ENCODE measurements at places on chromosomes 4 and X.

GRCh38 chr4:102404431-102404969 lies 59.2 kb upstream of the SLC39A8 start:
- no peak for DNase-seq

GRCh38 chr4:186760576-186760975 lies 36.9 kb upstream of the FAT1 start:
- peak; percentile 52 for DNase-seq

GRCh38 chrX:32195611-32196010 lies 1015.7 kb downstream of the DMD start:
- DNase-seq: no peak

- DNase-seq: no peak
Measured at GRCh38 chrX:134241960-134242619, 5.1 kb downstream of the CCDC160 start.

GRCh38 chr4:5191831-5192230 lies 140.6 kb downstream of the STK32B start:
- no peak for DNase-seq

GRCh38 chr4:47482326-47482725 lies 2.7 kb upstream of the ATP10D start:
- peak; percentile 19 for DNase-seq

DNA sequence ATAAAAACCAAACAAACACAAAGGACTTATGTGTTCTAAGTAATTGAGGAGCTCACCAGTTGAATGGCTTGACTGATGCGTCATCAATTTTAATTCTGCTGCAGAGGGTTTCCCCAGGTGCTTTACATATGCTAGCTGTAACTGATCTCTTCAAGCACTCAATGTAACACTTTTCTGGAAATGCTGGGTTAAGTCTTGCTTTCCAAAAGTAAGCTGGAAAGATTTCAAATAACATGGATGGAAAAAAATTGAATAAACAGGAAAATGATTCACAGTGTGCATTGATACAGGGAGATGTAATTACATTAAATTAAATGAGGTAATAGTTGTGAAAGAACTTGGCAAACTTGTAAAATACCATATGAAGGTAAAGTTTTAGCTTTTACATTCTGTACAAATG lies 186.7 kb upstream of the WDFY3 start:
- DNase-seq: no peak

- no peak for DNase-seq
Measured at GRCh38 chr4:175916626-175917351, 104.7 kb upstream of the GPM6A start.

DNA sequence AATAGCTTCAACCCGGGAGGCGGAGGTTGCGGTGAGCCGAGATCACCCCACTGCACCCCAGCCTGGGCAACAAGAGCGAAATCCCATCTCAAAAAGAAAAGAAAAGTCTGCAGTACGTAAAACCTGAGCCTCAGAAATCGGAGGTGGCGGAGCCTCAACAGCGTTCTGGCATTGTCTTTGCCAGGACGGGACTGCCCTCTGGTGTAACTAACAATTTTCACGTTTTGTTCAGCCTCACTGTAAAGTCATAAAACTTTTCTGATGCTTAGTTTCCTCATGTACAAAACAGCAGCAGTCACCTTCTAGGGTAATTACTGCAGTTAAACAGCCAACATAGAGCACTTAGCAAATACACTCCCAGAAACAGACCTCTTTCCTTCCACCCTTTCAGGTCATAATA lies 121.7 kb downstream of the RBM47 start:
- no peak for DNase-seq

DNA sequence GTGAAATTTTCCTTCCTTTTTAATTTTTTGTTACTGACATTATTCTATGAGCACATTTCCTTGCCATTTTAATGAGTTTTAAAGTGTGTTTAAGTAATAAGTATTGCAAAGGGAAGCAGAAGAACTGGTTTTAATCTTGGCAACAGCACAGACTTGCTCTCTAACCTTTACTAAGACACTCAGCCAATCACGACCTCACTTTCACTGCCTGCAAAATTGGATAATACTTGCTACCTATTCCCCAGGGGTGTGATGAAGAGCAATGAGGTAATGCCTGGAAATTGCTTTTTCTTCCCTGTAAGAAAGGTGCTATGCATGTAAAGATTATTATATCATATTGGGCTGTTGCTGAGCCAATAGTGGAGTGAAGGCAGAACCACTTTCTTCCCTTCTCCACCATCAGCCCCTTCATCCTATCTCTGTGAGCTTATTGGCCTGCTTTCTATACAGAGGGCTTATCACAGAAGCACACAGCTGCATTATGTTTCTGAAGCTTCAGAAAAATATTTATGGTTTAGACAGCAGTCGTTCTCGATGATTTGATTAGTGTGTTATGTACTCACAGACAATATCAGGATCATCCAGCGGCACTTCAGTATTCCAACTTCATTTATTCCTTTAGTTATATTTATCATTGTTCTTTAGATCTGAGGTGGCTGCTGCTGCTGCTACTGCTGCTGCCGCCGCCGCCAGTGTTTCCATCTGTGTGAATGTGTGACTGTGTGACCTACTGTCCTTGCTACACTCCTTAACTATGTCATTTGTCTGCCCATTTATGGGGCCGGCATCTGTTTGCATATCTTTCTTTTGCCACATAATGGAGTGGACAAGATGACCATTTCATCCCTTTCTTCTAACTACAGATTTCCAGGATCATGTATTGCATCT lies 255.1 kb downstream of the C4orf33 start:
- no peak for DNase-seq

DNA sequence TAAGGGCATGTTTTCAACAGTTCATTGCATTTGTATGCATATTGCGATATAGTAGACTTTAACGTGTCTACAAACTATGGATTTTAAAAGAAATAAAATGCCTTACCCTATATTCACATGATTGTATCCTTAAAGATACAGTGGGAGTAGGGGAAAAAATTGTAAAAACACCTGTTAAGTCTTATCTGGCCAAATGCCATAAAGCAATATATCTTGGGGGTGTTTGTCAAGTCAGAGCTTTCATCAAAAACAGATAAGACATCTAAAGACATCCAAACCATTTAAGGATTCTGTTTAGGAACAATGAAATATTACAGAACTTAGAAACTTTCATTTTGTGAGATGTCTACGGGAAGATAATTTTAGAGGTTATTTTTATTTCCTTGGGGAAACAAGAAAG lies 152.3 kb downstream of the AASDH start:
- DNase-seq: no peak

DNA sequence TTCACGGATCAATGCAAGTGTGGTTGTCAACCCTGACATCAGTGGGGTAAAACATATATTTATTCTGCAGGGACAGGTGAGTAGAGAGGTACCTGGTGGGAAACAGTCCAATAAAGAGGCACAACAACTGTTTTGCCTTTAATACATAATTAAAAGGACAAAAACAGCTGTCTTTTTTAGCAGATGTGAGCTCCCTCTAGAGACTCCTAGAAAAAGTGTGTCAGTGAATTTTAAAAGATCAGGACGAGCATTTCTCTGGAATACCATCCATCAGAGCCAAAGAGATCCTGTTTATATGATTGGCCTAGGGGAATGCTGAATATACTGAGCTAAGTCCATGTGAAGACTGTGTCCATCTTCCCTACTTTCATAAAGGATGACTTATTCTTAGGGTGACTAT lies 58.3 kb downstream of the TMEM144 start:
- no peak for DNase-seq

DNA sequence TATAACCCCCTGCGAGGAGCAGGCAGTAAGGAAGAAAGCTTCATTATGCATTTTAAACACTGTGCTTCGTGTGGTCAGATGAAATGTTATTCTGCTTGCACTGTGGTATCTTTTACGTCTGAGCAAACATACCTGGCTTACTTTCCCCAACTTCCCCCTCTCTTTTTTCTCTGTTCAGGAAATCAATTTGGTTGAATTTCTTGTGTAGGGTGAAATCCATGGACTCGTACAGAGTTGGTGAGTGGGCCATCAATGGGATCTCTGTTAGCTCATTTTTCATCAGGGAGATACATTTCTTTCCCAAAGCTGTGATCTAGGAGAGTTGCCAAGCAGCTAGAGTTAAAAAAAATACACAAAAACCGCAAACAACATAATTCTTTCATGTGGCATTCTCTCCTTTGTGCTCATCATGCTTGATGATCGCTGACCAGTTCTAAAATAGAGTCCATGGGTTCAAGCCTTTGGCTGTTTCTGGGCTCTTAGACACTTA lies 98.5 kb downstream of the FRAS1 start:
- no peak for DNase-seq

- no peak for DNase-seq
Measured at GRCh38 chr4:145757188-145757587, 77.2 kb downstream of the C4orf51 start.

DNA sequence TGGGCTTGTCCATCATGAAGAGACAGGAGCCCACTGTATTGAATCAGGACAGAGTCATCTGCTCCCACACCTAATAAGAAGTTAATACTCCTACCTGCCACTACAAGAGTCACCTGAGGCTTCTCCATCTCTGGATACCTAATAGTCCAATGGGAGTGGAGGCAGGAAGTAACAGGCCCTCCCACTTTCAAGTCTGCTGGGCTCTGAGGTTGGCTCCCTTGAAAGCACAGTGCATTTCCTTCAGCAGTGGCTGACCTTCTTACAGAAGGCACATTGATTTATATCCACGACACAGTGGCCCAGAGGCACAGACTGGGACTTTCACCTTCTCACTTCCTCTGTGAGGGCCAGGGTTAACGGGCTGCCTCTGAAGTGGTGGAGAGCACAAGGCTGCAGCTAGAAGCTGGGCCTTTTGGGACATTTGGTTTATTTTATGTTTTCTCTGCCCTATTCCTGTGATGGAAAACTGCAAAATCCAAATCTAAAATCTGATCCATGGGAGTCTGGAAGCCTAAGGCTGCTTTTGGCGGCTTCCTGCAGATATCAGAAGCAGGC lies 38.1 kb downstream of the FRG2 start:
- DNase-seq: no peak

- DNase-seq: no peak
Measured at GRCh38 chrX:43357741-43358140, 298.4 kb upstream of the MAOA start.

GRCh38 chr4:156805696-156806095 lies 165.9 kb downstream of the PDGFC start:
- DNase-seq: no peak

DNA sequence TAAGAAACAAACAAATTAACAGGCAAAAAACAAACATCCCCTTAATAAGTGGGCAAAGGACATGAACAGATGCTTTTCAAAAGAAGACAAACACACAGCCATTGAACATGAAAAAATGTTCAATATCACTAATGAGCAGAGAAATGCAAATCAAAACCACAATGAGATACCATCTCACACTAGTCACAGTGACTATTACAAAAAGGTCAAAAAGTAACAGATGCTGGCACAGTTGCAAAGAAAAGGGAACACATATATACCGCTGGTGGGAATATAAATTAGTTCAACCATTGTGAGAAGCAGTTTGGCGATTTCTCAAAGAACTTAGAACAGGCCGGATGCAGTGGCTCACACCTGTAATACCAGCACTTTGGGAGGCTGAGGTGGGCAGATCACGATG lies 146.1 kb upstream of the NEIL3 start:
- DNase-seq: no peak

DNA sequence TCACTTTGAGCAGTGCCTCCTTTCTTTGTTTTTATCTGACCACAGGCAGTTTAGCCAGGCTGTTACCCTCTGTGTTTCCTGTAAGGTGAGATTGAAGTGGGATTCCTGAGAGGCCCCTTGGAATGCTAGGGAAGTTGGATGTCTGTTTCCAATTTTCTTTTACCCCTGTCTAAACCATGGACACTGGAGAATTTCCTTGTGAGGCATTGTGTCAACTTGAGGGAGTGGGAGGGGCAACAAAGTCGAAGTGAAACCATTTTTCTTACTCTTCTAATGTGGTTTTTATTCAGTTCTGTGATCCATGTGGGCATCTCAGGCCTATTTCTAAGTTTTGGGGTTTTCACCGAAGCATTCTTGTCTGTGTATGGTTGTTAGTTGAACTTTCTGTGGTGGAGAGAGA lies 296.1 kb upstream of the UGT8 start:
- DNase-seq: no peak

- DNase-seq: no peak
Measured at GRCh38 chr4:76571274-76571673, 136.2 kb downstream of the SHROOM3 start.

Measured in AG08396 (cell line).